ENCODE measurements at places on chromosomes 7 and 10.

DNA sequence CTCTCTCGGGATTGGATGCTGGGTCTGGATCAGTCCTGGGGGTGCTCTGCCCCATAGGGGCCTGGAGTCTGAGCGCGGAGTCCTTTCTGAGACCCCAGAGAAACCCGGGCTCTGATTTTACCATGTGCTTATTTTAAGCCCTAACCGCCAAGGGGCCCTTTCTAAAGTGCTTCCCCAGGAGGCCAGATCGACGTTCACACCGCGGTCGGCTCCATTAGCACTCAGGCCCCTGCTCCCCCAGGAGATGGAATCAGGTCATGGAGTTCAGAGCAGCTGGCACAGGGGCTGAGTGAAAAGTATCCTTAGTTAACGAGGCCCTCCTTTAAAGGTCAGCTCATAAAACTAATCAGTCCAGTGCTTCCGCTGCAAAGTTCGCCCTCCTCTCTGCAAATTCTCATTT is 159.4 kb upstream of the COBL start:
- no peak for DNase-seq

- DNase-seq: peak; percentile 97
Observed at GRCh38 chr7:30225863-30226613, 58.4 kb upstream of the ZNRF2 start.

GRCh38 chr10:91590904-91591796 is 41.7 kb downstream of the PPP1R3C start:
- peak; percentile 69 for DNase-seq

GRCh38 chr10:132493246-132493755 is 44.3 kb upstream of the INPP5A start:
- DNase-seq: no peak

- DNase-seq: no peak
Observed at GRCh38 chr7:17929647-17930395, 10.5 kb downstream of the SNX13 start.

- no peak for DNase-seq
Observed at GRCh38 chr10:104307576-104308438, 30.5 kb downstream of the ITPRIP start.

DNA sequence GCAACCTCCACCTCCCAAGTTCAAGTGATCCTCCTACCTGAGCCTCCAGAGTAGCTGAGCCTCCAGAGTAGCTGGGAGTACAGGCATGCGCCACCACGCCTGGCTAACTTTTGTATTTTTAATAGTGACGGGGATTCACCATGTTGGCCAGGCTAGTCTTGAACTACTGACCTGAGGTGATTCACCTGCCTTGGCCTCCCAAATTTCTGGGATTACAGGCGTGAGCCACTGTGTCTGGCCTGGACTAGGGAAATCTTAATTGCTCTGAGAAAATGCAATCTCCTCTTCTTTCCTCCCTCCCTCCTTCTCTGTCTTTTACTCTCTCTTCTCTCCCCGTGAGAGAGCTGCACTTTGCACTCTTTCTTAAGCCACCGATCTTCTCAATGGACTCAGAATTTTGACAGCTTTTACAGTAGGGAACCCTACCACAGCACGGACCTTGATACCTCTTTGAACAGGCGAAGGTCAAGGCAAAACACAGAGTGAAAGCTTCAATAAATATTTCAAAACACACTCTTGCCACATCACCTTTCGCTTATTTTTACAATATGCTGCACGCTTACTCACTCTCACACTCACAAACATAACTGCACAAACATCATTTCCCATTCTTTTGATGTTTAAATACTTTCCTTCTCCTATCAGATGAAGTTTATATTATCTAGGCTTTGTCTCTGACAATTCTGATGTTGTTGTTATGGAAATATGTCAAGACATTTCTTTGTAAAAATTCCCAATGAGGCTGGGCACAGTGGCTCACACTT is 173.4 kb upstream of the NRP1 start:
- DNase-seq: peak; percentile 16

DNA sequence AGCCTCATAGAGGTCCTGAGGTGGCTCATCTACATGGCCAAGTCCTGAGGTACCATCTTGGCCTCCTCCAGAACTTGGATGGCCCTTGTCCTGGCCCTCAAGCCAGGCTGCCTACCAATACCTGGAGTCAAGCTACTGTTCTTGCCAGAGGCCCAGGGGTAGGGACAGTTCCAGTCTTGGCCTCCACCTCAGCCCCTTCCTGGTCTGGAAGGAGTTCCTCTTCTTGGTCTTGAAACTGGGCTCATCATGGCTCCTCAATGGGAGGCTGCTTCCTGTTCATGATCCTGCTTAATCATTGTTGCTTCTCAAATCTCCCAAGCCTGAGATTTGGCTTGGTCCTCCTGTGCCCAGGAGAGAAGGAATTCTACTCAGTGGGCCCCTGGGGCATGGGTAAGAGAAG is 3.9 kb downstream of the HPS6 start:
- DNase-seq: no peak

GRCh38 chr7:72182036-72182435 is 230.1 kb downstream of the CALN1 start:
- DNase-seq: no peak

DNA sequence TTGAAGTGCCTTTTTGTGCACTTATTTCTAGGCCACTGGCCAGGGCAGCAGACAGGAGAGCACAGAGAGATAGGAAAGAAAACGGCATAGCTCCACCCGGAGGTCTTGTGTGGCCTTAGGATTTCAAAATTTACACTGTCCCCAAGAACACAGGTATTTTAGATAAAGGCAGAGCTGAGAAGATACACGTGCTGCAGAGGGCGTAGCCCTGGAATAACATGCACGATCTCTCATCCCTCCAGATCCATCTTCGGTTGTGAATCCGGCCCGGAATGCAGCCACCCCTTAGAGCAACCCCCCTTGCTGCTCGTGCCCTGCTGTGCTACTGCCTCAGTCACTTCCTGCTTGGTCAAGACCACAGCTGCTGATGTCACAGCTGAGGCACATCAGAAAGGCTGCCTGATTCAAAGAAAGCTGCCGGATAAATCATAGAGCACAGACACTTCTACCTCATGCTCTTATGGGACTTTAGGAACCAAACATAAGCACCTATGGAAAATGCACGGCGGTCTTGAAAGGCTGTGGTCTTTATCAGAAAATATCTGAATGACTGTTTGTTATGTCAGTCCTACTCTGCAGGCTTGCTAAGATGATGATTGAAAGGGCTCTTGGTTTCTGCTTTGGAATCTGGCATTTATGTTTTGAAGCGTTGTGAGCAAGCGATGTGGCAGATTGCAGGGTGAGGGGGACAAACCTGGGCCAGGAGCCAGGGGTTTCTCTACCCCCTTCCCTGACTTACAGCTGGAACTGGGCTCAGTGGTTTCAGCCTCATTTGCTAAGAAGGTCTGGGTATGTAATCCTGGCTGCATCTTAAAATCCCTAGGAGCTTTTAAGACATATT is 152.0 kb downstream of the SVIL start:
- DNase-seq: peak; percentile 78

GRCh38 chr7:151792086-151792485 is 84.8 kb downstream of the PRKAG2 start:
- no peak for DNase-seq

- no peak for DNase-seq
Observed at GRCh38 chr10:31803606-31804351, 124.9 kb downstream of the ARHGAP12 start.

- peak; percentile 85 for DNase-seq
Observed at GRCh38 chr7:22566592-22566991, 66.6 kb upstream of the STEAP1B start.

DNA sequence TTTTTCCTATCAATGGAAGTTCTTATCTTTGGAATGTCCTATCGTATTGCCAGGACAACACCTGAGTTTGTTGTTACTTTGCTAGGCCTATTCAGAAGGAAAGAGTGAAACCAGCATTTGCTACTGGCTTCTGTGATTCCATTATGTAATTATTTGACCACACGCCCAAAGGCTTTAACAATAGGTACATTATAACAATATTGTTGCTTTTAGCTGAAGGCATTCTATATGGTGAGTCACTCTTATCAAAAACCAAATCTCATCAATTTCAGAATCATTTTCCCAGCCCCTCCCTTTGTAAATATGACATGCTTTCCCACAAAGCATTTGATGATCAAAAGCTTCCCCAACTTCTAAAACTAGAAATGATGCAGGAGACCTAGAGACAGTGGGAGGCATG is 294.4 kb upstream of the NEBL start:
- peak; percentile 34 for DNase-seq
